ENCODE measurements at places on chromosomes 2 and 18. TPM values are rescaled to one million over a fixed set of nuclear protein-coding genes. Genes with fewer than 3 reads are reported as not detected.

The CPO gene
- total RNA-seq, result 0.47 TPM

The LHCGR gene
- total RNA-seq, result not detected

The LOXL3 gene
- total RNA-seq, result 62.8 TPM

The UGT1A4 gene
- not detected for total RNA-seq

The TMEFF2 gene
- 0.12 TPM for total RNA-seq

The MAL gene
- not detected for total RNA-seq

The CHRND gene
- total RNA-seq, result not detected
